ENCODE measurements at places on chromosomes 2 and 18. TPM values are rescaled to one million over a fixed set of nuclear protein-coding genes. Genes with fewer than 3 reads are reported as not detected.
A peak's percentile ranks its signal among the peaks of the same experiment; 100 is the strongest.

Gene ADAM23
- 5.0 TPM for polyA plus RNA-seq

GRCh38 chr18:63379639-63379962, 12.6 kb upstream of the KDSR start:
- no peak for DNase-seq

- no peak for DNase-seq
Measured at GRCh38 chr2:112841295-112842044, 4.9 kb upstream of the IL1B start.

DNA sequence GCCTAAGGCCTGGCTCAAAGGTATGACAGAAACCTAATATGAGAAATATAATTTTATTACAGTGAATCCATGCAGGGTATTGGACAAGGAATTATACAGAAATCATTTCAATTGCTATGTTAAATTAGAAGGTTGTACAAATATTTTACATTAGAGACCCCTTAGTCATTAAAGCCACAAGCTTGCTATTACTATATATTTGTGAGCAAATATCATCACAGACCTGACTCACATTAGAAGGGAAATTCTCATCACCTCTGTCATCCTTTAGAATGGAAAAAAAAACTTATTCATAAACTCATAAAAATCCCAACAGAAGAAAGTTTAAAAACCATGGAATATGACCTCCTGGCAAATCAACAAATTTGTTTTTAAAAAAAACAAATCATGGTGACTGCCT, 277.9 kb downstream of the DCC start:
- DNase-seq: no peak

GRCh38 chr2:171260471-171261424, 100.1 kb upstream of the TLK1 start:
- no peak for DNase-seq

- DNase-seq: no peak
Measured at GRCh38 chr2:28654663-28655320, 96.8 kb upstream of the PPP1CB start.

Gene SP100
- 22.9 TPM for polyA plus RNA-seq

Gene POTEI
- 0.04 TPM for polyA plus RNA-seq

GRCh38 chr18:25998461-25998860, 92.0 kb downstream of the SS18 start:
- no peak for DNase-seq

Gene NDUFB3
- polyA plus RNA-seq: 140 TPM

GRCh38 chr2:109295070-109295780, 166.2 kb downstream of the SH3RF3 start:
- DNase-seq: no peak

Gene RAB17
- polyA plus RNA-seq: 15.1 TPM

DNA sequence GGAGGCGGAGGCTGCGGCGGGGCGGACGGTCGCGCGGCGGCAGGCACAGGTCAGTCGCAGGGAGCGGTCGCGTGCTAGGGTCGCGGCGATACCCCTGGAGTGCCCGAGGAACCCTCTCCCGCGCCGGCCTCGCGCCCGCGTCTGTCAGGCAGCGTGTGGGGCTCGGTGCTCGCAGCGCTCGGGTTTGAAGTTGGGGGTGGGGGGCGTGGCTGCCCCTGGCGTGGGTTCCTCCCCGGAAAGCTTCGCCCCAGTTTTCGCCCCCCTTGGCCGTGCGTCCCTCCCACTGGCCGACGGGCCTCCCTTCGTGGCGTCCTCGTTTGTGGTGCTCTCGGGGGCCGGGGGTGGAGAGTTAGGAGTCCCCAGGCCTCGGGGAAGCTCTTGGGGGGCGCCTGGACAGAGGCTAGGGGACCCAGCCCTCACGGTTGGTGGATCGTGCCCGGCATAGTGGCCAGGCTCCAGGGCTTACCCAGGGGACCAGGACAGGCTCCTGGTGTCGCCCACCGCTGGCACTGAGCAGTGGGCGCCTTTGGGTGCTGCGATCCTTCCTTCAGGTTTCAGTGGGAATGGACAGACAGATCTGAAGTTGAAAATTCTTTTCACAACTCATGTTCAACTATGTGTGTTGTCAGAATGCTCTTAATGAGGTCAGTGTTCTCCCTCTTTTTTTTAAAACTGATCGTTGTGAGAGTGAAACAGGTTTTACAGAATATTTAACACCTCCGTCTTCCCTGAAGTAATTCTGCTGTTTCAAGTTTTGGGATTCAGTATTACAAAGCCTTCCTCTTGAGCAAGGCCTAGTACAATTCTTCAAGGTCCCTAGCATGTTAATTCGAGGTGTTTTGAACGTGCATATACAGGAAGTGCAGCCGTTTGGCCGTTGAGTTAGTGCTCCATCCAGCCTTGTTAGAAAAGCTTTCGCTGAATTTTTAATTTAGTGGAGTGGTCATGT, 604 bp downstream of the RALBP1 start:
- peak; percentile 34 for DNase-seq

DNA sequence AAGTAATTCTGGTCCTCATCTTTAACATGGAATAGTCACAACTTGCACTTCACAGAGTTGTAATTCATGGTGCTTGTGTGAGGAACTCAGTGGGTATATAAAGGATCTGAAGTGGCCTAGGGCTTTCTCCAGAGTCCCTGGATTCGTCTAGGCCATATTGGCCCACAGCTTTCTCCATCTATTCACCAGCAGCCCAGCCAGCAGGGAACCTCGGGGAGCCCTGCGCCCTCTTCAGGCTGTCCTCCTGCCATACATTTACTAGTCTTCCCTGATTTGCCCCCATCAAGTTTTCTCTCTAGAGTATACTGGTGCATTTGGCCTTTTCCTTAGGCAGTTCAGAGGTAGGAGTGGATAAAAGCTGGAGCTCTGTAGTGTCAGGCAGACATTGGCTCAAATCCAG, 278.3 kb downstream of the MYCN start:
- no peak for DNase-seq

GRCh38 chr2:218516614-218517013, 51.5 kb downstream of the USP37 start:
- no peak for DNase-seq

DNA sequence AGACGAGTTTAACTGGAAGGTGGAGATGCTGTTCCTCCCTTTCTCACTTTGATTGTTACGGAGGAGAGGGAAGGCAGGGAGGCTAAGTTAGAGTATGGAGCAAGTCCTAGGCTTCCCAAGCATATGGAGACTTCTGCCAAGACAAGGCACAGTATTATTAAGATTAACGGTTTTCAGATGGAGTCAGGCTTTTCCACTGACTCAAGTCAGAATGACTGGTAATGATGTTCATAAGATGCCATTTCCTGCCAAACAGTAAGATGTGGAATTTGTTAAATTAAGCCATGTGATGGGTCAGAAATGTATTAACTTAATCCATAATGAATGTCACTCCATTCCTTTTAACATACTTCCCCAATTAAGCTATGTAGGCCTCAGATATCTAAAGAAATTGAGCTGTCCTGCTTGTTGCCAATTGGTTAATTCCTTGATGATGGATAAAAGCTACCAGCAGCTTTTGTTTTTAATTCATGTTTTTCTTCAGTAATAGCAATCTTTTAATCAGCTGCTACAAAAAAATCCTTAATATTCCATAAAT, 383.7 kb downstream of the ZNF521 start:
- no peak for DNase-seq

DNA sequence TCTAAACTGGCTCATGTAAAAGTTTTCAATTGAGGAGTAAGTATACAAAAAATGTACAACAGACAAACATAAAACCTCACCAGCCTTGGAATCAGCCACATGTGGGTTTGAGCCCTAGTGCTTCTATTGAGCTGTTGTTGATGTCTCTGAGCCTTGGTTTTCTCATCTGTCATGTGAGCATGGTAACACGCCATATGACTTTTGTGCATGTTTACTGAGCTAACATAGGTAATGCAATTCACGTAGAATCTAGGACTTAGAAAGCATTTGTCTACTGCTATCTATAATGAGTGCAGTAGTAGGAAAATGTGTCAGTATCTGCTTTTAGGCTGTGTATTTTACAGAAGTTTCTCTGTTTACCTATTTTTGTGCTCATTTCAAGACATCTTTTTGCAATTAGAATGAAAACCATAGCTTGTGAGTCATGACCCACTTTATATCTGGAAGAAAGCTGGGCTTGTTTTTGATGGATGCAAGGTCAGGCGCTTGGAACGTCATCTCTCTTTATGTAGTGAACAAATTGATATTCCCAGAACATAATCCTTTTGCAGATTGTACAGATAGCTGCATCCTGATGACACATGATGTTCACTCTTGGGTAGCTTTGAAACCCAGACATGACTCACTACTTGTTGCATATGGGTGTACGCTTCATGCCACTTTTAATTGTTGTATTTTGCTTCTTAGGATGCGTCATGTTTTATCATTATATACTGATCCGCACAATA, 94.3 kb downstream of the RNF144A start:
- no peak for DNase-seq

Gene ITPRID2
- polyA plus RNA-seq: 207 TPM

Gene SNORC
- 2.3 TPM for polyA plus RNA-seq

- no peak for DNase-seq
Measured at GRCh38 chr2:24816884-24817283, 23.7 kb downstream of the CENPO start.

- DNase-seq: no peak
Measured at GRCh38 chr2:16409006-16409390, 256.6 kb downstream of the CYRIA start.

DNA sequence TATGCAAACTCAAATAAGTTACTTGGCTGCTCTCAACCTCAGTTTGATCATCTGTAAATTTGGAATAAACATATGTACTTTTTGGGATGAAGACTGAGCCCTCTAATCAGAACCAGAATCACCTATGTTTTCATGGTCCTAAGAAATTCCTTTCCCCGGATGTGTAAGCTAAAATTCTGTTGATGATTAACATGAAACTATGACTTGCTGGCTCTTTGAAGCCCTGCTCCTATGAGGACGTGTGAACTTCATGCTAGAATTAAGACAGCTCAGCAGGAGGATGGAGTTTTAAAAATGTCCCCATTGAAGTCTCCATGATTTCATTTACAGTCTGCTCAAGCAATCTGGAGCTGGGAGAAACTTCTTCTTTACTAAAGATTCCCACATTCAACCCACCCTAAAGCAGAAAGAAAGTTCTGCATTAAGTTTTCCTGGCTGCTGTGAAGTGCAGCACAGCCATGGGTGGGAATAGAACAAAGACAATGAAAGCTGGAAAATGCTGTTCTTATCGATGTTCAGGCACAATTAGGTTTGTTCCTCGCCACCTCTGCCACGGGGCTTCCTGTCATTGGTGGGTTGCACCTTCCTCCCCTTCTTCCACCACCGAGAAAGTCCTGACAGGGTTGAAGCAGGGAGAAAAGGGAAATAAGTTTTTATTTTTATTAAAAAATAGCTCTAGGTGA, 50.9 kb downstream of the ADCYAP1 start:
- DNase-seq: no peak

GRCh38 chr18:58087928-58088690, 44.1 kb downstream of the NEDD4L start:
- DNase-seq: no peak

DNA sequence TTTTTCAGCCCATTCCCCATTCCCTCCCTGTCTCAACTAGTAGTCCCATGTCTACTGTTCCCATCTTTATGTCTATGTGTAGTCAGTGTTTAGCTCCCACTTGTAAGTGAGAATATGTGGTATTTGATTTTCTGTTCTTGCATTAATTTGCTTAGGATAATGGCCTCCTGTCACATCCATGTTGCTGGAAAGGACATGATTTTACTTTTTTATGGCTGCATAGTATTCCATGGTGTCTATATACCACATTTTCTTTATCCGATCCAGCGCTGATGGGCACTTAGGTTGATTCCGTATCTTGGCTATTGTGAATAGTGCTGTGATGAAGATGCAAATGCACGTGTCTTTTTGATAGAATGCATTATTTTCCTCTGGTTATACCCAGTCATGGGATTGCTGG, 21.7 kb upstream of the ITGA6 start:
- DNase-seq: no peak
